Fibroblast of skin of left biceps (primary cell): ENCODE measurements at places on chromosomes 3 and 15.

DNA sequence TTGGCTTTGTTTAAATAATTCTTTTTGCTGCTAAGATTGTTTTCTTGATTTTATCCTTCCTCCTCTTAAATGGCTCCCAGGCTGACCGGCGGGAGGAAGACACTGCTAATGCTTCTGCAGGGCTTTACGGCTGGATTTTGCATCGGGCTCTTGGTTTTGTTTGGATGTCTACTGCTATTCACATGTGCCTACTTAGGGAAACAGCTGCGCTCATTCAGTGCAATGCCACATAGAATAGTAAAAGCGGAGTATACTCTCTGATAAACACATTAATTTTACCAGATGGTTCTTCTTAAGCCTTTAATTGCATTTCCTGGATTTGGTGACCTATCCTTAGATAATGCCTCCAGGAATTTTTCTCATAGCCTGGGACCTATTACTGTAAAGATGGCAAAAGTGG lies 146.6 kb downstream of the THSD4 start:
- no peak for DNase-seq

- DNase-seq: no peak
Observed at GRCh38 chr3:161602475-161602874, 105.9 kb downstream of the OTOL1 start.

DNA sequence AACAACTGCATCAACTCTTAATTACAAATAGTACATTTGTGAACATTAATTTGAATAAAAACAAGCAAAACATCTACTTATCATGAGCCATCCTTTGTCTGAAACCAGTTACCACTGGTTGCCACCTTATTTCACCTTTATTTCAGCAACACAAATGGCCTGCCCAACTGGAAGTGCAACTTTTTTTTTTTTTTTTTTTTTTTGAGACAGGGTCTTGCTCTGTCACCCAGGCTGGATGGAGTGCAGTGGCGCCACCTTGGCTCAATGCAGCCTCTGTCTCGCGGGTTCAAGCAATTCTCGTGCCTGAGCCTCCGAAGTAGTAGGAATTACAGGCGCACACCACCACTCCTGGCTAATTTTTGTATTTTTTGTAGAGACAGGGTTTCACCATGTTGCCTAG lies 13.1 kb downstream of the WDR82 start:
- DNase-seq: no peak

- DNase-seq: no peak
Observed at GRCh38 chr3:110654843-110655502, 416.6 kb upstream of the NECTIN3 start.

- no peak for DNase-seq
Observed at GRCh38 chr15:74158855-74159650, 14.5 kb upstream of the ISLR start.

- no peak for DNase-seq
Observed at GRCh38 chr3:12865271-12865670, 23.9 kb upstream of the RPL32 start.

DNA sequence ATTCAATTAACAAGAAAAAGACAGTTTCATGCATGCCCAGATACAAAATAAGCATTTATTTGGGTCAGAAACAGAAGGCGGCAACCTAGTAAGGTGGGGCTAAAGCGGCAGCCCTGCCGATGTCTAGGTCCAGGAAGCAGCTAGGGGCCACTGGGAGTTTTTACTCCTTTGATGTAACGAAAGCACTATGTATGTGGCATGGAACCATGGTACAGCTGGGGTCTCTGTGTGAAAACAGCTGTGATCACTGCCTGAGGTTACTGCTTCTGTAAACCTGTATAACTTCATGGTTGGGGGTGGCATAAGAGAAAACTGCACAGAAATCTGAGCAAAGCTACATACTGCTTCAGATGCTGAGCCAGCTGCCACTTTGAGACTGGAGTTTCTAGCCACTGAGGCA lies 119.5 kb downstream of the ZNF280D start:
- DNase-seq: no peak

DNA sequence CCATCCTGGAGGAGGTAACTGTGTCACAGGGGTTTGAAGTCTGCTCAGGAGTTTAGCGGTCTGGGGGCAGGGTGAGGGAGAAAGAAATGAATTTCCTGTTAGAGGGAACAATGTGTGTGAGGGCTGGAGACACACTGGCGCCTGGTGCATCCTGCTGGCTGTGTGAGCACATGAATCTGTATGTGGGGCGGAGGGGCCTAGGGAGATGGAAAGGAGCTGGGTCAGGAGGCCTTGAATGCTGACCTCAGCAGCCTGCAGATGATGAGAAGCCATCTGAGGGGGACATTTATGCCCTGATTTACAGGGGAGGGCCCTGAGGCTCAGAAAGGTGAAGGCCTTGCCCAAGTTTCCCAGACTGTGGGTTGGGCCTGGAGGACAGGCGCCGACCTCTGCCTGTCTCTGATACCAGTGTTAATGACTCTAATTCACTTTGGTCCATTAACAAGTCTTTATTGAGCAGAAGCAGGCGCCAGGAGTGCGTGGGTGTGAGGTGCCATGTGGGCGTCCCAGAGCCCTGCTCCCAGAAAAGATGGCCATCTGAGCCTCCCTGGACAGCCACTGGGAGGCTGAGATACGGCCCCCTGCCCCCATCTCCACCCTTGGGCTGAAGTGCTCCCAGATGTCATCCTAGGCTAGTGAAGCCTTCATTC lies 34.8 kb downstream of the LINGO1 start:
- no peak for DNase-seq

DNA sequence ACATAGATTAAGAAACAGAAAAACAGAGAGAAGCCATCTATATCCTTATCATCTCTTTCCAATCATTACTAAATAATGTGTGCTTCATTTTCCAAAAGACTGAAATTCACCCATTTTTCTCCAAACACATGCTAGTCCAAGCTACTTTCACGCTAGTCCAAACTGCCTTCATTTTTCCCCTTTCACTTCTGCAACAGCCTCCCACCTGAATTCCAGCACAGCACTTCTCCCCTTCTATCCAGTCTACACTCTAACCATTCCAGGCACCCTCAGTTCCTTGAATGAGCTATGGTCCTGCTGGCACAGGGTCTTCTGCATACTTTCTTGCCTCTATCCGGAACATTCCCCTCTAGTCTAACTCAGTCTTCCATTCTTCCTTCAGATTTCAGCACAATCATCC lies 112.0 kb downstream of the THRB start:
- DNase-seq: no peak

DNA sequence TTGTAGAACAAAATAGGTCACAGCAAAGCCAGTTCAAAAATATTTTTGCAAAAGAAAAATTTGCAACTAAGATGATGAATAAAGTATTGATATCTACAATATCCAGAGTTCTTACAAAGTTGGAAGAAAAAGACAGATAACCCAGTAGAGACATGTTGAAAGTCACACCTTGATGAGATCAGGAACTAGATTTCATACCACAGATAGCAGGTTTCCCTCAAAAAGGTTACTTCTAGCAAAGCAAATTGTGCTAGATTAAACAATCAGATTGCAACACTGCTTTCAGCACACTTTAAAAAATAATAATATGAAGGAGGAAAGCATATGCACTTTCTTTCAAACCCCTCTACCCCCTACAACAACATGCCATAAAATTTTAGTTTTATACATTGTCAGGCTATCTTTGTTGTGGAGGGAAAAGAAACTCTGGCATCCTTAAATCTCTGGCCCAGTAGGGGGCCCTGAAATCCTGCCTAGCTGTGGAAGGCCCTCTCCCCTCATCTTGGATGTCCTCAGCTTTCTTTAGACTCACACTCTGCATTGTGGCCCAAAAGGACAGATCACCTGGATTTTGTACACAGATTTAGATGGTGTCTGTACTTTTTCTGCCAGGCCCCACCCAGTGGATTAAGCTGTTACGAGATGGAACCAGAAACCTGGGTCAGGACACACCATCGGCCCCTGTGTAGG lies 50.9 kb downstream of the CCR3 start:
- no peak for DNase-seq

DNA sequence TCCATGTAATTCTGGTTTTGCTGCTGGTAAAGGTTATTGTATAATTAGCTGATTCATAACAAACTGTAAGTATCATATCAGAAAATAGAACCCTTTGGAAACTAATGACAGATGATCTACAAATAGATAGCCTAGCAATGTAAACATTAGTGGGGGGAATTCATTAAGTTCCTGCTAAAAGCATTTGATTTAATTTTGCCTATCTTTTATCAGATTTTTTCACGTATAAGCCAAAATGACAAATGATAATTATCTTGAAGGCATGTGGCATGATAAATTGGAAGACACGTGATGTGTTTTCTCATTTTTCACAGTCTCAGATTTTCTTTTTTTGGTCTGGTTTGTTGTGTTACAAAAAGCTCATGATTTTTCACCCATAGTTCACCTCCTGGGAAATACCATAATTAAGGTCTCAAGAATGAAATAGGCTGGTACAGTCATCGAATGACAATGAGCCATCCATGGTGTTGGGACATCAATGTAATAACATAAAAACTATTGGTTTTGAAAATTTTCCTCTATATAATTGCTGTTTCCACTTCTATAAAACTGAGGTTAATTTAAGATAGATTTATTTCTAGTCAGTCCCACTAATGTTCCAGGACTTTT lies 325.9 kb upstream of the TBL1XR1 start:
- DNase-seq: no peak

DNA sequence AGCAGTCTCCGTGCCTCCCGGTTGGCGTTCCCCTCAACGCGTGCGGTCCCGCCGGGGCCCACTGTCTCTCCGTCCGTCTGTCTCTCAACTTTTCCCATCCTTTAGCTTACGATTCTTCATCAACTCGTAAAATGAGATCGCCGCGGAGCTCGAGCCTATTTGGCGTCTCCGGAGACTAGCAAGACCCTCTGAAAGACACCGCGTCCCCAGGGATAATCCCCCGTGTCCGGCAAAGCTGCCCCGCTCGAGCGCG lies 3.4 kb downstream of the GATA2 start:
- no peak for DNase-seq

- DNase-seq: no peak
Observed at GRCh38 chr3:143726727-143727126, 121.5 kb downstream of the SLC9A9 start.

- no peak for DNase-seq
Observed at GRCh38 chr3:158104431-158104921, 1.7 kb downstream of the SHOX2 start.

GRCh38 chr15:39939487-39940452 lies 5.9 kb downstream of the EIF2AK4 start:
- no peak for DNase-seq

- peak; percentile 21 for DNase-seq
Observed at GRCh38 chr3:117408811-117409210, 699.2 kb downstream of the TUSC7 start.

DNA sequence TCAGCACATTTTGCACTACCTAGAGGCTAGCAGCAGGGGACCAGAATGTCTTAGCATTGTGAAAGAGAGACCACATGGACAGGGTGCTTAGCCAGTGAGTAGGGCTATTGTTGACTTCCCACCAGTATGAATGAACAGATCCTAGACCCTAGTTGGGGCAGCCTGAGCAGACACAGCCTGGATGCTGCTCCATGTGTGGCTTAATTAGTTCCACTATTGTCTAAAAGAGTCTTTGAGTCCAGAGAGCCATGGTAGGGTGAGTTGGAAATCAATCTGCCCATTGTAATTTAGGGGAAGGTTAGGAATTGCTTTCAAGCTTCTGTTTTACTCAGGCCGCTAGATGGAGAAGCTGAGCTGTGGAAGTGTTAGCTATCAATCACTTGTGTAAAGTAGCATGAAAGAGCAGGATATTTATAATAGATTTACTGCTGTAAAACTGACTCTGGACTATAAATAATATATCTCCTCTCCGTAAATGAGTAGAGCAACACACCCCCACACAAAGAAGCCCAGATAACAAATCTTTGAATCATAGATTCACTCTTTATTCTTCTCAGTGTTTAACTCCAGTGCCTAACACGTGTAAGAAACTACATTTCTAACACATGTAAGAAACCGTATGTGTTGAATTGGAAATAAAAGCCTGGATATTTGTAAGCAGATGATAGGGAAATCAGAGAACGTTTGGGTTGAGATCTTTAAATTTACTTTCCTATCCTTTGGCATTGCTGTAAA lies 4.1 kb upstream of the GCSAM start:
- no peak for DNase-seq

DNA sequence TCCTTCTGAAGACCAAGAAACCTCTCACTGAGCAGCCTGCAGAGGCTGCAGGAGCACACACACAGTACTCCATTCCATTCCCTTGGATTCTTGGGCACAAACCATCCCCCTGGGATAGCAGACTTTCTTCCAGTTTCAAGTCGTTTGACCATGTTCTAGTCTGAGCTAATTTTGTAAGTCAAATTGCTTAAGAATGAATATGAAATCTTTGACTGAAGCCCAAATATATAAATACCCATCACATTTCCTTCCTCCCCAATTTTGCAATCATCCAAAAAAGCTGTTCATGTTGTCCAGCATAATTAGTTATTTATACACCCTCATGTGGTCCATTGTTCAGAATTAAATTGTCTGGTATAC lies 231.2 kb upstream of the TPRG1 start:
- DNase-seq: no peak

- peak; percentile 99 for DNase-seq
Observed at GRCh38 chr3:154886437-154886836, 193.7 kb upstream of the MME start.

DNA sequence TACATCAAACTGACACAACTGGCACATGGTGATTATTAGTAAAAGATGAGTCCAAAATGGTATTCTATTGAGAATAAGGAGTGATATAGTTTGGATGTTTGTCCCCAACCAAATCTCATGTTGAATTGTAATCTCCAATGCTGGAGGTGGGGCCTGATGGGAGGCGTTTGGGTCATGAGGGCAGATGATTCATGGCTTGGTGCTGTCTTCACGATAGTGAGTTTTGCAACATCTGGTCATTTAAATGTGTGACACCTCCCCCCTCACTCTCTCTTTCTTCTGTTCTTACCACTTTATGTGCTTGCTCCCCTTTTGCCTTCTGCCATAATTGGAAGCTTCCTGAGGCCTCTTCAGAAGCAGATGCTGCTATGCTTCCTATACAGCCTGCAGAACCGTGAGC lies 90.6 kb downstream of the RSL24D1 start:
- DNase-seq: no peak

GRCh38 chr3:62665627-62666437 lies 209.4 kb downstream of the CADPS start:
- peak; percentile 24 for DNase-seq

- no peak for DNase-seq
Observed at GRCh38 chr3:75294124-75294523, 370.0 kb upstream of the FRG2C start.

GRCh38 chr3:113194823-113195401 lies 16.4 kb upstream of the BOC start:
- no peak for DNase-seq
